8988T (cell line): ENCODE measurements at places on chromosomes 3 and 15.

- DNase-seq: no peak
These were observed 8.7 kb downstream of the BTD start for GRCh38 chr3:15610082-15610759.

DNA sequence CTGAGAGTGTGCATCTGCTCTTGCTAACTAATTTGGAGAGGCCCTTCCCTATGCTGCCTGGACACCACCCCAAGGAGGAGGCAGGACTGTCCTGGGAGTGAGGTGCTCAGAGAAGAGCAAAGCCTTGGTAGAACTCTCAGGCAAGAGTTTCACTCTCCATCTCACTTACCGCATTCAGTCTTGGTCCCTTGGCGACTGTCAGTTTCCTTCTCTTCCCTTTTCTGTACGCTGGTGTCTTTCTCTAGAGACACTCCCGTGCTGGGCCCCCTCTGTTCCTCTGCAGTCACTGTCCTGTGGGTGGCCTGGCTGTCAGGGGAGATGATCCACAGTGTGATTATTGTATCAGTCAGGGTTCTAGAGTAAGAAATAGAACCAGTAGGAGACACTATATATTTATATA is 44.0 kb downstream of the IDH2 start:
- DNase-seq: no peak

GRCh38 chr3:100702082-100702979 is 7.0 kb upstream of the TFG start:
- DNase-seq: no peak

DNA sequence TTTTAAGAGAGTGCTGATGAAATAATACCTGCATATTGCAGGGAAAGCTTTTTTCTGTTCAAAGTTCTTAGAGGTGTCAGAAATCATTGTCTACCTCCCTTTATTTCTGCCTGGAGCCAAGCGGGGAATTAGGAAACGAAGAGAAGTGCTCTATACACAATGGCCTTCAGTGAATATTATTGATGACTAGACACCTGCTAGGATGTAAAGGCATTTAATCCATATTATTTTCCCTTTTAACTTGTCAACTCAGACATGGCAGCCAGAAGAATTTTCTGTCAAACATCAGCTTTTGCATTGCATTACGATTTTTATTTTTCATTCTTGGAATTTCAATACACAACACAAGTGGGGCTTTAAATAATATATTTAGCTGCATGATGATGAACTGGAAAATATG is 24.7 kb downstream of the CADM2 start:
- no peak for DNase-seq

- DNase-seq: no peak
These were observed 190.4 kb downstream of the FOXP1 start for GRCh38 chr3:71393093-71393492.

DNA sequence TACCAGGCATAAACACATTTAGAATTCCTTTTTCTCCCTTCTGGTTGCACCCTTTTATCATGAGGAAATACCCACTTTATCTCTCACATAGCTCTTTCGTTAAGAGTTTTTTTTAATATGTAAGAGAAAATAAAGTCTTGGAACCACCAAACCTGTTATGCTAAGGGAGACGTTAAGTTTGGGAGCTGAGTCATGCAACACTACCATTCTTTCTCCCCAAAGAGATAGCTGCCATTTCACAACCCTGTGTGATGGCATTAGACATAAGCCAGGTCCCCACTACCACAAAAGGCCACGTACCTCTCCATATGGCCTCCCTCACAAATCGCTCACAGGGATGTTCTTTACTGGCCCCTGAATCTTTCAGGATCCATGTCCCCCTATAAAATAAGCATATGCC is 7.6 kb upstream of the NIPA1 start:
- no peak for DNase-seq

- DNase-seq: no peak
These were observed 241.9 kb downstream of the IL20RB start for GRCh38 chr3:137199678-137200077.
